ENCODE measurements at places on chromosomes 2 and 18.
A peak's percentile ranks its signal among the peaks of the same experiment; 100 is the strongest.

- no peak for DNase-seq
These were observed 8.7 kb downstream of the MAL start for GRCh38 chr2:95034221-95034620.

DNA sequence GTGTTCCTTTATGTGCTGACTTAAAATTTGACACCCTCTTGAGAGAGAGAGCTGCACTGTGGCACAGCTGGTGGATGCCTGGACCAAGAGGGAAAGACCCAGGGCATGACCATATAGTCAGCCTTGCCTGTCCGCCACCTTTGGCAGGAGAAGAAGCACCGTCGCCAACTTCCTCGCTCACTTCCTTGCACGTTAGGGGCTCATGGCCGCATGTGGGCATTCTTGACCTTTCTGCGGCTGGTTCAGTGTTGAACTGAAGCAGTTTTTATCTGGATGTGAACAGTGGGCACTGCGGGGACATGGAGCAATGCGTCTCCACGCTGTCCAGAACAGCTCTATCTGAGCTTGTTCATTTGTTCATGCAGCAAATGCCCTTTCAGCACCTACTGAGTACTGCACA is 66.9 kb downstream of the TRAPPC12 start:
- no peak for DNase-seq

- DNase-seq: no peak
These were observed 7.6 kb downstream of the ITM2C start for GRCh38 chr2:230872151-230872967.

- DNase-seq: no peak
These were observed 112.1 kb upstream of the FHL2 start for GRCh38 chr2:105510761-105511528.

GRCh38 chr2:141641462-141641861 is 489.4 kb downstream of the LRP1B start:
- DNase-seq: no peak

GRCh38 chr2:222024932-222025880 is 273.6 kb downstream of the PAX3 start:
- DNase-seq: peak; percentile 15

GRCh38 chr2:190891372-190891771 is 10.8 kb downstream of the GLS start:
- no peak for DNase-seq

DNA sequence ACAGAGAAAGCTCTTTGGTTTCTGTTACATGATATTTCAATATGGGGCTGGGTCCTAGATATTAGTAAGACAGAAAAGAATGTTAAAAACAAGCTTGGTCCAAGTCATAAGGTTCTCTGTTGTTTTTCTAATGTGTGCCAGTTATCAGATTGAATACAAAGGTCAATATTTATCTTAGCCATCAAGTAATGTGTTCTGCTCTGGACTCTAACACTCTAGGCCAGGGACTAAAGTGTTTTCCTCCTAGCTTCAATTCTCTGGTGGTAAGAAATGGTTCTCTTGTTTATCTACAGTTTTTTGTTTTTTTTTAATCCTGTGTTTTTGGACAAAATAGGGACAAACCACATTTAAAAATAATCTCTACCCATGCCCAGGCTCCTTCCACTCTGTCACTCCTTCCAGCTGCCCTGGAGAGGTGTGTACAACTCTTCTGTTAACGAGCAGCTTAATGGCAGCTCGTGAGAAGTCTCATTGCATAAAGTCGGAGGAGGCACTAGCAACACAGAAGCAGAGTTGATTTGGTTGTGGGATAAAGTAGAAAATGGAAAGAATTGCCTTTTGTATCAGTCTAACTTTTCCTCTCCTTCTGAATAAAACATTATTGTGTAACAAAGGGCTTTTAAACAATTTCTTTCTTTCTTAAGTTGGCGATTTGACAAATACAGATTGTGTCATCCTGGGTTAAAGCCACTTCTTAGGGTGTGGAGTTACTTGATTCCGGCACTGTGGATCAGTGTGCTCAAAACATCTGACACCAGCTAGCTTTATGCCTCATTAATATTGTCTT is 8.0 kb upstream of the SESTD1 start:
- peak; percentile 4 for DNase-seq

Measured in NCI-H1092 (cell line).